Neural crest cell (in vitro differentiated cells): ENCODE measurements at places on chromosomes 6 and 20.

DNA sequence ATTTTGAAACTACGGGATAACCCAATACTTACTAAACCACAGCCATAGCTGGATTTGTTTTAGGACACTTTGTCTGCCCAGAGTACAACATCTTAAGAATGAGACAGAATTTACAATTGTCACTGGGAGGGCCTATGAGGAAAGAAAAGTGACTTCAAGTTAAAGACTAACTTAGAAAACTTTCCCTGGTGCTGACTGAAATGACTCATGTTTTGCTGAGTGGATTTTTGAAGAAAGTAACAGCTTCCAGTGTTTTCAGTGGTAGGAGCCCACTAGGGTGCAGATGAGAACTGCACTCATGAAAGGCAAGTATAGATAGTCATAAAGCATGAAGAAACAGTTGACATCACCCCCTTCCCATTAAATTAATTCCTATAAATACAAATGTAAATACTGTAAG lies 988.2 kb upstream of the MAP3K7 start:
- no peak for DNase-seq

DNA sequence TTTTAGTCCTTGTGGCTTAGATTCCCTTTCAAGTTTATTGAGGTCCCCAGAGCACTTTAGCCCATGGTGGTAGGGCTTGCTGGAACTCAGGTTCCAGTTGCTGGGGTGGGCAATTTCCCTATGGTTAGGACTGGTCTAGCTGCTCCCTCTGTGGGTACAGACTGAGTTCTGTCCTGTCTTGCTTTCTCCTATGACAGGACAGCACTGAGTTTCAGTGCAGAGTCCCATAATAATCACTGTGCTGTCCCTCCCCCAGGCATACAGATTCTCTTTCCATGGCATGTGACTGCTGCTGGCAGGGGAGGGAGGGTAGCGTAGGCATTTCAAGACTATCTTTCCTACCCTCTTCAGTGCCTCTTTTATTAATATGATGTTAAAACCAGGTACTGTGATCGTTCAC lies 17.1 kb upstream of the ERVFRD-1 start:
- no peak for DNase-seq

- no peak for DNase-seq
Measured at GRCh38 chr6:26321005-26321404, 44.0 kb upstream of the BTN3A2 start.

DNA sequence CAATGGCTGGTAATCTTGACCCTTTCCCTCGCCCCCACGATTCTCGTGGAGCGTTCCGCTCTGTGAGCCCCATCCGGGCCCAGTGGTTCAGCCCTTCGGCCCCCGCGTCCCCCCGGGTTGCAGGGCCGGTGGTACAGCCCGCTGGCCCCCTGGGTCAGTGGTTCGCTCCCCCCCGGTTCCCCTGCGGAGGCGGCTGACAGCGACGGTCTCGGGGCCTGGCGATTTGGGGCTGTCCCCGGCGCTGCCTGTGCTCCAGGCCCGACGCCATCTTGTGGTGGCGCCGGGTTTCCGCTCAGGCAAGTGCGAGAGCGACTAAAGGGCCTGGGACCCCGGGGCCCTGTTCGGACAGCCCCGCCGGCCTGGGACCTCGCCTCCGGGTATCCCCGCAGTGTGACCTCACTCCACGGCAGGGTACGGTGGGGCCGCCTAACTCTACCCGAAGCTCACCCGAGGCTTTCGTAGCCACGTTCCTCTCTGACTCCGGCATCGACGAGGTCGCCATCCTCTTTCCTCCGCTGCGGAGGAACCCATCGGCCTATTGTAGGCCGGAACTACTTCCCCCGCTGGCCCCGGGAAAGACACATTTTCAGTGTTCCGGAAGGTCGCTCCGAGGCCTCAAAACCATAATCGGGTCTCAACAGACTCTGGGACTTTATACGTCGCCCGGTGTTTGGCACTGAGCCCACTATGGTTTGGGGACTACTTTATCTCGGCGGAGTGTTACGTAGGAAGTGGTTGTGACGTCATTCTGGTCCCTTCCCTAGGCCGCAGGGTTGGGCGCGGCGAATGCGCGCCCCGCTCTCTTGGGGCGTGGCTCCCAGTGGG lies at the start of gene ZNF335:
Gene ZNF335, minus strand, starts transcription at position 529 of the 825 bp plus-strand sequence. CDS start 793 bp downstream, outside the sequence.
- peak; percentile 95 for DNase-seq
